ENCODE measurements at places on chromosomes 16 and 17.

- DNase-seq = no peak
These were observed 4.9 kb upstream of the CCDC154 start for GRCh38 chr16:1449201-1449788.

DNA sequence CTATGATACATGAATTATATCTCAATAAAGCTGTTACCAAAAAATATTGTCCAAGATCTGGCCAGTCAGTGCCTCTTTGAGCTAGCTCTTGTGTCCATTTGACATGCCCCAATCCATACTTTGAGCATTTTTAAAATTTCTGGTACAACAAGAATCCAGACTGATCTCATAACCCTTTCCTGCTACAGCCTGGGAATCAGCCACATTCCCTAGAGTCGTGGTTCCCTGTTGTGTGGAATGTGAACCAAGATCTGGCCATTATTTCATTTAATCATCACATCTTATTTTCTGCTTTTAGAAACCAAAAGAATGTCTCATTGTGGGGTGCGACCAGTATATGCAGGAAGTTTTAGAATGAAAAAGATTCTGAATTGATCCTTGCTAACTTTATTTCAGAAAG is 34.3 kb upstream of the RPRML start:
- no peak for DNase-seq

DNA sequence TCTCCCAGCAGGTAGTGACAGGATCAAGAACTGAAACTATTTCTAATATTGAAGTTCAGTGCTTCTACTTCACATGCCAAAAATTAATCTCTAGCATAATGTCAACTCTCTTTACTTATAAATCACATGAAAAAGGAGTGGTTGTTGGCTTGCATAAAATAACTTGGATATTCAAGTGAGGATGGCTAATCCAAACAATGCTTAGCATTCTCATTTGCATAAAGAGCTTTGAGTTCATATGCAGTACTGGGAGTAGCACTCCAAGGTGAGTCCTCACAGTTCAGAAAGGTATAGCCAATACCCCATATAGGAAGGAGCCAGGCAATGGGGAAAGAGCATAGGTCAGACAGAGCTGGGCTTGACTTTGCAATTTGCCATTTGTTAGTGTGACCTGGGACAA is 149.3 kb downstream of the PCTP start:
- DNase-seq = no peak

DNA sequence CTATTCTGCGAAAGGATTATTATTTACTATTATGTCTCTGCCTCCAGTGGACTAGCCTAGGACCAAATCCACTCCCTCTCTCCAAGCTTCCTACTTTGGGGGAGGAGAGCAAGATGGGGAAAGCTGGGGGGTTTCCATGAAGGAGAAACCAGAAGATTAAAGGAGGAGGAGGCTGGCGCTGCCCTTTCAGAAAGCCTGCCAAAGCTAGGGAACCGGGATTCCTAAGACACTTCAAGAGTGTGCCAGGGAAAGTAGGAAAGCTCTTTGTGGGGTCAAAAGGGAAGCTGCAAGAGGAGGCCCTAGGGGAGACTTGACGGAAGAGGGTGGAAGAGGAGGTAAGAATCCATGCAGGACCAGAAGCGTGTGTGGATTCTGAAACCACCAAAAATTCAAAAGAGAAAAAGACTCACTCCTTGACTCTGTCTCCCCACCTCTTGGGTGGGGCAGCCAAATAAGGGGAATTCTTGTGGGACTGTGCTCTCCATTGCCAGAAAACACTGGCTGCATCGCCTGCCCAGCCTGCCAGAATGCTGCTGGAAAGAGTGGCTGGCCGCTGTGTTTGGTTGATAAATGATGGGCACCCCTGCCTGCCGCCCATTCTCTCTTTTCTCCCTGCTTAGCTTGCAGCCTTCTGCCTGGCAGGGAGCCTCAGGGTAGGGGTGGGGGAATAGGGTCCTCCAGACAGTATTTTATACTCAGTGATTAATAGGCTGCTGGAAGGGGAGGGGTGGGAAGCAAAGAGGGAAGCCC is 11.8 kb upstream of the KAT7 start:
- DNase-seq = no peak

DNA sequence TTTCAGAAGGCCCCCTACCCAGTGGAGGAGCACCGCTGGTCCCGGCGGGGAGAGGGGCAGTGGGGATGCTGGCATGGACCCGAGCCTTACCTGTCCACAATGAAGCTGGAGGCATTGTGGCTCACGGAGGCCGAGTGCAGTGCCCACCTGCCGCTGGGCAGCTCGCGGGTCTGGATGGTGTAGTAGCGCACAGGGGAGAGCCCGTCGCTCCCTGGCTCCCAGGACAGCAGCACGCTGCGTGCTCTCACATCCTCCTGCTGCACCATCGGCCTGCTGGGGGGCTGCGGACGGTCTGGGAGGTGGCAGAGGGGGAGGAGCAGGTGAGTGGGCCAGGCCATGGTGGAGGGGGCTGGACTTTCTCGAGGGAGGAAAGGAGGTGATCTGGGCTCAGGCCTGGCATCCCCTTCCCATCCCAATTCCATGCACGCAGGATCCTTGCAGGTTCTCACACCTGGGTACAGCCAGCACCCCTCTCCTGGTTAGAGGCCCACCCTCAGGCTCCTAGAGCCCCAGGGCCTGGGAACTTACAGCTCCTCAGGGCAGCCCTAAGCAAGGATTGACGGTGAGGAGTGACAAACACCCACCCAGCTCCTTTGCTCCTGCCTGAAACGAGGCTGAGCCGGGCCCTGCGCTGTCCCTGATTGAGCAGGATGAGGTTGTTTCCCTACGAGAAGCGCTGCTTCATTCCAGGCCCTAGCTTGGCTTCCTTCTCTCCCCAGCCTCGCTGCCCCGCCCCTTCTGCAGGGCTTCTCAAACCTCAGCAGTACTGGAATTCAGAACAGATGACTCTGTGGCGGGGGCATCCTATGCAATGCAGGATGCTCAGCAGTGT is 76.2 kb upstream of the CDC42EP4 start:
- no peak for DNase-seq

GRCh38 chr16:71311553-71312158 is 22.5 kb upstream of the CMTR2 start:
- DNase-seq = no peak

DNA sequence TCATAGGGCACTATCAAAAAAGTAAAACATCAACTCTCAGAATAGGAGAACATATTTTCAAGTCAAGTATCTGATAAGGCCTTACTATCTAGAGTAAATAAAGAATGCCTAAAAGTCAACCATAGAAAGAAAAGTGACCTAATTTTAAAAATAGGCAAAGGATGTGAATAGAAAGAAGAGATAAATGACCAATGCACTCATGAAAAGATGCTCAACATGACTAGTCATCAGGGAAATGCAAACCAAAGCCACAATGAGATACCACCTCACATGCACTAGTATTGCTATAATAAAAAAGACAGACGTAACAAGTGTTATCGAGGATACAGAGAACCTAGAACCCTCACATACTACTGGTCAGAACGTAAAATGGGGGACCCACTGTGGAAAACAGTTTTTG is 90.8 kb downstream of the DYNLRB2 start:
- no peak for DNase-seq

- no peak for DNase-seq
These were observed 1.2 kb downstream of the SEC14L1 start for GRCh38 chr17:77141846-77142449.

- no peak for DNase-seq
These were observed 3.1 kb upstream of the JPT2 start for GRCh38 chr16:1674751-1675664.

GRCh38 chr17:83198366-83199341 is 119.2 kb downstream of the METRNL start:
- DNase-seq = no peak

- DNase-seq = no peak
These were observed 29.0 kb downstream of the ZNF750 start for GRCh38 chr17:82810644-82811430.

GRCh38 chr17:76659928-76660655 is 16.5 kb upstream of the ST6GALNAC1 start:
- DNase-seq = no peak

- DNase-seq = no peak
These were observed 22.6 kb upstream of the NGFR start for GRCh38 chr17:49472527-49472926.

DNA sequence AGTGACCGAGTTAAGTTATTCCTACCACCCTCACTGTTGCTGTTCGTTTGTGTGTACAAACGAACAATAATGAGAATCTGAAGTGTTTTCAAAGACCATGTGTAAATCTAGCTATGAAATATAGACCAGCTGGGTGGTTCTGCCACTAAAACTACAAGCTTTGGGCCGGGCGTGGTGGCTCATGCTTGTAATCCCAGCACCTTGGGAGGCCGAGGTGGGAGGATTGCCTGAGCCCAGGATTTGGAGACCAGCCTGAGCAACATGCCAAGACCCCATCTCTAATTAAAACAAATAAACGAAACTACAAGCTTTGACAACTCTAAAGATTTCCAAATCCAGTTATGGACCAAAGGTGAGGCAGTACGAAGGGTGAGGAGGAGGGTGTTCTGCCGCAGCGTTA is 973 bp downstream of the RECQL5 start:
- DNase-seq = no peak

GRCh38 chr17:45997624-45998023 is 1.4 kb upstream of the STH start:
- DNase-seq = no peak

DNA sequence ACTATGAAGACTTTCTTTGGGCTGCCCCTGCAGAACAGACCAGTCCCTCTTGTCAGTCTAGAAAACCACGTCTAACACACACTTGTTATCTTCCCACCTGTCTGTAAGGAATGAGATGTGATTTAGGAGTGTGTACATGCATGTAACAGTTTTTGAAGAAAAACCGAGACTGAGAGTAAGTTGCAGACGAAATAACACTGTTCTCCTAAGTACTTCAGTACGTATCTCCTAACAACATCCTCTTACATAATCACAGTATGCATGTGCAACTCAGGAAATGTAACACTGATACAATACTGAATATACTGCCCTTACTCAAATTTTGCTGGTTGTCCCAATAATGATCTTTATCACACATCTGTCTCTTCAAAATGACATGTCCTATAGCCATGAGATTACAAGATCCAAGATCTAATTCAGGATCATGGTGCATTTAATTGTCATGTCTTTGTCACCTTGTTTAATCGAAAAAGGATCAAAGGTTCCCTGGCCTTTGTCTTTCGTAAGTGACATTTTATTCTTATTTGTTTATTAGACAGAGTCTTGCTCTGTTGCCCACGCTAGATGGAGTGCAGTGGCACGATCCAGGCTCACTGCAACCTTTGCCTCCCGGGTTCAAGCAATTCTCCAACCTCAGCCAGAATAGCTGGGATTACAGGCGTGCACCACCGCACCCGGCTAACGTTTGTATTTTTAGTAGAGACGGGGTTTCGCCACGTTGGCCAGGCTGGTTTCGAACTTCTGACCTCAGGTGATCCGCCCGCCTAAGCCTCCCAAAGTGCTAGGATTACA is 25.6 kb downstream of the CREBBP start:
- DNase-seq = no peak

DNA sequence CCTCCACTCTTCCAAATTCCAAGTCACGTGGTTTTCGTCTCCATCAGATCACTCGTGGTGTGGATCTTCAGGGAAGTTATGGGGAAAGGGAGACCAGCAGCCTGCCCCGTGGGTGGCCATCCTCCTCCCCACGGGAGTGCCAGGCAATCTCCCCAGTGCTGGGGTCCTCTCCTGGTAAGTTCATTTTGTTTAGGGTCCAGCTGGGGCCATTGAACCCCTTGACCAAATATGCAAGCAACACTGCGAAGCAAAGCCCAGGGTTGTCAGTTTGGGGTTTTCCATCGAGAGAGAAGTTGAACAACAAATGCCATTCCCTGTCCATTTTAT is 4.1 kb upstream of the LCMT1 start:
- no peak for DNase-seq

DNA sequence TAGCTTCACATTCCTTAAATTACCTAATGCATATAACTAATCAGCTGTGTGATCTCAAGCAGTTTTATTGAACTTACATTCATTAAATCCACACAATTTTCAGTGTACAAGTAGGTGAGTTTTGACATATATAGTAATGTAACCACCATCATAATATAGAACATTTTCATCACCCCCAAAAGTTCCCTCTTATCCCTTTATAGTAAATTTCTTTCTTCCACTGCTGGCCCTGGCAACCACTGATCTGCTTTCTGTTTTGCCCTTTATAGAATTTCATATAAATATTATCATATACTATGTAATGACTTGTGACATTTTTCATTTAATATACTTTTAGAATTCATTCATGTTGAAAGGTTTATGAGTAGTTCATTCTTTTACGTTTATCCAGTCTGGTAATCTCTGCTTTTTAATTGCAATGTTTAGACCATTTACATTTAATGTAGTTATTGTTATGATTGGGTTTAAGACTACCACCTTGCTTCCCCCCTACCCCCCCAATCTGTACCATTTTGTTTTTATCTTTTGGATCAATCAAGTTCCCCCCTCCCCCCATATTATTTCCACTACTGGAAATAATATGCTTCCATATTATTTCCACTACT is 125.3 kb upstream of the NACA2 start:
- no peak for DNase-seq

DNA sequence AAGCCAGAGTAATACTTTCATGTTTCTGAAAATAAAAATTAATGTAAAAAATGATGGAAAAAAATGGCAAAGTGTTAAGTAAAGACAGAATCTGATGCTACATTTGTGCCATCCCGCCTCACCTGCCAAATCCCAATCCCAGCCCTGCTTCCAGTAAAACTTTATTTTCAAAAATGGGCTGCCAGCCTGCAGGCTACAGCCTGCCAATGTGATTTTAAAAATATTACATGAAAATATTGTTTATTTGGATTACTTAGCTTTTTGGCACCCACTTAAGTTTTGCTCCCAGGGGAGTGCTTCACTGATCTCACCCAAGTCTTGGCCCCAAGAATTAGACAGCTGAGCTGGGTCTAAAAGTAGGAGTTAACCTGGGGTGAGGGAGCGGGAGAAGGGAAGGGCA is 112.8 kb downstream of the C16orf78 start:
- DNase-seq = no peak

- DNase-seq = no peak
These were observed 31.7 kb upstream of the CDH11 start for GRCh38 chr16:65153365-65154105.

- no peak for DNase-seq
These were observed 302.2 kb downstream of the FOXL1 start for GRCh38 chr16:86880316-86881117.

DNA sequence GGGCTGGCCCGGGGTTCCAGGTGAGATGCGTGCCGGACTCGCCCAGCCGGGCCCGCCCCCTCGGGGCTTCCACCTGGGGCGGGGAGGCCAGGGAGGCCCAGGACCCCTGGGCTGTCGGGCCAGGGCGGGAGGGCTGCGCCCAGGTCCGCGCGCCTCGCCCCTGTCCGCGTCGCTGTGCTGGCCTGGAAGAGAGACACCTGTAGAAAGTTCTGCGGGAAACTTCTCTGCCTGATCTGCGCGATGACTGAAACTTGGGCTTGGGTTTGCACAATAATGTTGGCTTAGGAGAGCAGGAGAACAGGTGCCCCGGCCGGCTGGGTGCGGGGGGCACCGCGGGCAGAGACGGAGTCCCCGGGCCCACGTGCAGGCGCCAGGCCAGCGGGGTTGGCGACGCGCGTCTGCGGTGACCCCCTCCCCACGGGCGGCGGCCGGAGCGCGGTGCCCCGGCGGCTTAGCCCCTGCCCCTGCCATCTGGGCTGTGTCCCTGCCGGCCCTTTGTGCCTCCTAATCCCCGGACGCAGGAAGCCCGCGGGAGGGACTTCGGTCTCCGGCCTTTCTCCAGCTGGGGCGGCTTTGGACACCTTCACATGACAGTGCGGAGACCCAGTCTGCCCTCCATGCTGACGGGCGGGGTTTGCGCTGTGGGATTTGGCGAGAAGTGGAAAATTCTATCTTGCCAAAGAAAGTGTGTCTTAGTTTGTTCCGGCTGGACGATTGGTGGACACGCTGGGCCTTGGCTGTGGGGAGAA is 483 bp downstream of the LLGL2 start:
- no peak for DNase-seq

Data from stimulated activated effector memory CD8-positive, alpha-beta T cell treated with anti-CD3 and anti-CD28 coated beads, Interleukin-12 subunit alpha, Interleukin-12 subunit beta, amount 100 ng/mL, for 72 hours (primary cell).